MCF 10A (cell line): ENCODE measurements at places on chromosomes 3 and 15. TPM values are rescaled to one million over a fixed set of nuclear protein-coding genes. Genes with fewer than 3 reads are reported as not detected.
A peak's percentile ranks its signal among the peaks of the same experiment; 100 is the strongest.

EEF1AKMT4 gene
- 4.9 and 10.1 TPM in 2 replicates for total RNA-seq

CCNDBP1 gene
- 45.5 and 50.4 TPM in 2 replicates for total RNA-seq

- DNase-seq = no peak
Measured at GRCh38 chr3:146502887-146503460, 33.6 kb upstream of the PLSCR2 start.

DNA sequence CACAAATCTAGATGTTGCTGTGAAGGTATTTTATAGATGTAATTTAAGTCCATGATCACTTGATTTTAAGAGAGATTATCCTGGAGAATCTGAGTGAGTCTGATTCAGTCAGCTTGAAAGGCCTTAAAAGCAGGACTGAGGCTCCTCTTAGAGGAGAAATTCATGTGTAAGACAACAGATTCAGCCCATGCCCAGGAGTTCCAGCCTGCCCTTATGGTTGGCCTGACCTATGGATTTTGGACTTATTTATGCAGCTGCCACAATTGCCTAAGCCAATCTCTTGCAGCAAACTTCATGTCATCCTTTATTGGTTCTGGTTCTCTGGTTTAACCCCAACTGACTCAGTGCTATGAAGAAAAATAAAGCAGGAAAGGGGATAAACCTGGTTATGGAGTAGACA lies 296.5 kb upstream of the RASGRP1 start:
- no peak for DNase-seq

DNA sequence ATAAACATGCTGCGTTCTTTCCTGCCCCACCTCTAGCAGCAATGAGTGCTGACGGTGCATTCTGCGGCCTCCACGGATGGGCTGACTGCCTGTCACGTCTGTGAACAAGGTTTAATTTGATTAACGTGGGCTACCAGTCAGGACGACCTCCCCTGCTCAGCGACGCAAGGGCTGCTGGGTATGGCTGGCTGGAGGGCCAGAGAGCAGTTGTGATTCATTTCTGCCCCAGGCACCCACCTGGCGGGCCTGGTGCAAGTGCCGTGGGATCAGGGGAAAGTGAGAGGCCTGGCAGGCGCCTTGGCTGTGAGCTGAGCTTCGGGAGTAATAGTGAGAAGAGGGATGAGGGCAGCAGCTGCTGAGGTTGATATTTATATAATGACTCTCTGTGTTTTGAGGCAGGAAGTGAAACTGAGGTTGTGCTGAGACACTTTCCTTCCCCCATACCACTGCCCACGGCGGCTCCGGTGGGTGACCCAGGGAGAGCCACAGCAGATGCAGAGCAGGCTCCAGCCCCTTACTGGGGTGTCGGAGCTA lies 190.4 kb upstream of the BCL6 start:
- DNase-seq = no peak

AVEN gene
- 42.4 and 43.5 TPM in 2 replicates for total RNA-seq

DNA sequence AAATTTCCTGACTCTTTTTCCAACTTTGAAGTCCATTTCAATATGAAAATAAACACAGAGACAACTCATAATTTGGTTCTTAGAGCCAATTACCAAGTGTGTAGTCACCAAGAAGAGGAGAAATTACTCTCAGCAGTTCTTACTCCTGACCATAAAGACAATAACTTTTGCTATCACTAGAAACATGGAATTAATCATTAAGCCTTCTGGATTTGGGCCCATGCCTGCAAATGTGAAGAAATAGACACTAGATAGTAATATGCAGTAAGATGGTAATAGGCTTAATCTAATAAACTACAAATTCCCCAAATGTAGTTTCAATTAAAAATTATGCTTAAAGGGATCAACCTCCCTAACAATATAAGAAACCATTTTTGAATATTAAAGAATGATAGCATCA lies 185.1 kb upstream of the AGTR1 start:
- no peak for DNase-seq

POPDC2 gene
- total RNA-seq = 0.91 and 0.93 TPM in 2 replicates

DNA sequence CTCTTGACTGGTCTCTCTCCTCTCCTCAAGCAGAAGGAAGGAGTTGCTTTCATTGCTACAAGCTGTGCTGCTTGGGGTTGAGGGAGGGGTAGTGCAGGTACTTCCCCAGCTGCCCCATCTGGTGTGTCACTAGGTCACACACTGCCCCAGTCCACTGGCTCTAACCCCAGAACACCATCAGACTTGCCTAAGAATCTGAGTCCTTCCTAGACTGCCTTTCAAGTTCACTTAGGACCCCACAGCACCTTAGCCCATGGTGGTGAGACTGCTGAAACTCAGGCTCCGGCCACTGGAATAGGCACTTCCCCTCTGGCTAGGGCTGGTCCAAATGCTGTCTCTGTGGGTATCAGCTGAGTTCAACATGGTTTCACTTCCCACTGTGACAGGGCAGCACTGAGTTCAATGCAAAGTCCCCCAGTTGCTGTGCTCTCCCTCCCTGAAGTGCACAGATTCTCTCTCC lies 279.7 kb upstream of the GOLGA6L4 start:
- DNase-seq = no peak

DNA sequence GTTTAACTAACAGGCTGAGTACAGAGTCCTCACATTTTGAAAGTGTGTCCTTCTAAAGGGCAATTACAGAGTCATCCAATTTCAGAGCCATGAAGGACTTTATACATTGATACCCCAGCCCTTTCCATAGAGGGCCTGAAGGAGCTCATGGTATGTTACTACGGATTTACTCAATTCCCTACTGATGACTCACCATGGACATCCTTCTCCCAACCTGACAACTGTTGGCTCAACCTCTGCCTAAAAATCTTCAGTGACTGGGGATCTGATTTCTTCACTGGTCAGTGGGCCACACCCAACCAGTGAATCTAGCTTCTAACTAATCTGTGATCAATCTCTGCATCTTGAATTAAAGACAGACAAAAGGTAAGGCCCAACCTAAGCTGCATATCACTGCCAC lies 963.4 kb upstream of the CFAP20DC start:
- peak; percentile 60 for DNase-seq

GRCh38 chr3:194312743-194313281 lies 38.3 kb downstream of the CPN2 start:
- DNase-seq = no peak

- DNase-seq = no peak
Measured at GRCh38 chr15:60396560-60396957, 1.2 kb downstream of the ANXA2 start.

GRCh38 chr3:188524052-188524451 lies 370.1 kb downstream of the LPP start:
- no peak for DNase-seq

- DNase-seq = peak; percentile 60
Measured at GRCh38 chr3:30607032-30607833, 832 bp downstream of the TGFBR2 start.

CASR gene
- total RNA-seq = not detected in 2 replicates

LRRC15 gene
- total RNA-seq = not detected in 2 replicates

GRCh38 chr3:14213066-14213774 lies 34.6 kb downstream of the LSM3 start:
- DNase-seq = no peak

- peak; percentile 95 for DNase-seq
Measured at GRCh38 chr3:48402281-48402732, 27.6 kb downstream of the PLXNB1 start.

- no peak for DNase-seq
Measured at GRCh38 chr3:48215019-48215418, 8.3 kb upstream of the CAMP start.

GRCh38 chr15:36831125-36831903 lies 251.9 kb downstream of the CDIN1 start:
- no peak for DNase-seq

DNA sequence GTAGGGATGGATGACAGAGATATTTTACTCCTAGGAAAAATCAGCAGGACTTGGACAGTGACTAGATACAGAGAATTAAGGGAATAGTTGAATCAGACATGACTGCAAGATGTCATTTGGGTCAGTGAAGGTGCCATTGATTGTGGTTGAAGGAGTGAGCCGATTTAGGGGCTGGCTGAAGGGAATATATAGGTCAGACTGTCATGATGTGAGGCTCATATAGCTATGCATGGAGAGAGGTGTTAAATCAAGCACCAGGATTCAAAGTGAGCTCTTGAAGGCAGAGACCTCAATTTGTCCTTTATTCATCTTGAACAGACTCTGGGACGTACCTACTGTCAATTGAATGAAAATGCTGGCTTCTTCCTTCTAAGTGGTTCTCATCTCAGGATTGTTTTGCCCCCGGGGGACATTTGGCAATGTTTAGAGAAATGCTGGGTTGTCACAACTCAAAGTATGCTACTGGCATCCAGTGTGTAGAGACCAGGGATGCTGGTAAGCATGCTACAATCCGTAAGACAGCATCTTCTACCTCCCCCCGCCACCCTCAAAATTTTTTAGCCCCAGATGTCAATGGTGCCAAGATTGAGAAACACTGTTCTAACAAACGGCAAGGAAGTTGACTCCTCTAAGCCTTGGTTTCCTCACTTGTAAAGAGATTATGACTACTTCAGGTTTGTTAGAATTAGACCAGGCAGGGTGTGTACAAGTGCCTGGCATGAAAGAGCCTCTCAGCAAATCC lies 7.8 kb downstream of the ATP2C1 start:
- no peak for DNase-seq

DNA sequence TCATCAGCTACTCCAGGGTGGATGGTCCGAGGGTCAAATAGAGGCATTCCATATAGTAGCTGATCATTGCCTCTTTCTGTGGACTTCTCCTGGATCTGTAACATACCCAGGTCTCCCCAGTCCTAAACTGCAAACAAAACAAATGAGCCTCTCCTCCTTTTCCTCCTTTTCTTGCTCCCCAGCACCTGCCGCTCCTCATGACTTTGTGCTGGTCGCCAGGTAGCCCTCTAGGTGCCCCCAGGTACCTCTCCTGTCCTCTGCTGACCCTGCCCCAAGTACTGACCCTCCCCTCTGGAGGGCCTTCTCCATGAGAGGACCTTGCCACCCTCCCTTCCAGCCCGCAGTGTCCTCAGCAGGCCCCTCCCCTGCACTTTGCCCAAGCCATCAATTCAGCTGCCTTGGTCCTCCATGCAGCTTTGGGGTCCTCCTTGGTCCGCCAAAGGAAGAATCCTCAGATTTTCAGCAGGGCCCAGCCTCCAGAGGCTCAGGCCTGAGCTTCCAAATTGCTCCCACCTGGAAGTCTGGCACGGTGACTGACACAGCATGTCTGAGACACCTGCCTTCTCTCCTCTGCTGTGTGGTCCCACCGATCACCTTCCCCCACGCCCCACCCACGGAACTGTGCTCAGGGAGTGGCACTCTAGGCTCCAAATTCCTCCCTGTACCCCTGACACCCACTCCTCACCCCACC lies 111.0 kb downstream of the LRRK1 start:
- no peak for DNase-seq

DNA sequence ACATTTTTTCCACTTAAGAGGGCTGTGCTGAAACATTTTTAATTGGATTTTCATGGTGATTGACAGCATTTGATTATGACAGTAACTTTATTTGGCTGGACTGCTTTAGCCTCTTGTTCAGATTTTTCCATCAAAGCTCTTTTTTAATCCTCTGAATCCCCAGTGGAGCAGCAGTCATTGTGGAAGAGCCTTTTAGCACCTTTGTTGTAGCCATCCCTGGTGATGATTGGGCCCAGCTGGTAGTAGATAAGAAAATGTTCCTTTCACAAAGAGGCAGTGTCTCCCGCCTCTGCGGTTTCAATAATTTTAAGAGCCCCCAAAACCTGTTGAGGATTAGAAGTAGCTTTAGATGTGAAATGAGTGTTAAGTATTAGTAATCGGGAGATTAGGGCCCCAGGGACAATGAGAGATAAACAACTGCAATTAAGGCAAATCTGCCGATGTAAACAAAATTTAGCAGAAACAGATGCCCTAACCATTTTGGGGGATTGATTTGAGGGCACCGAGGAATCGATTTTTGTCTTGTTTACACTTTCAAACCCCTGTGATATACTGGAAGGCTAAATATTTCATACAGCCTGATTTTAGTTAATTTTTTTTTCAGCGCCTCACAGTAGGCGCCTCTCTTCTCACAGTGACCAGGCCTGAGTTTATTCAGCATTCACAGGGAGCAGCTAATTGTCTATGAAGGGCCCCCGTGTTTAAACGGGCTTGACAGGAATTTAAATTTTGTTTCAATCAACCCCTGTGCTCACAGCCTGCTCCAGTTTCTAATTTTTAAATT lies 43.2 kb upstream of the SKOR1 start:
- DNase-seq = no peak

DNA sequence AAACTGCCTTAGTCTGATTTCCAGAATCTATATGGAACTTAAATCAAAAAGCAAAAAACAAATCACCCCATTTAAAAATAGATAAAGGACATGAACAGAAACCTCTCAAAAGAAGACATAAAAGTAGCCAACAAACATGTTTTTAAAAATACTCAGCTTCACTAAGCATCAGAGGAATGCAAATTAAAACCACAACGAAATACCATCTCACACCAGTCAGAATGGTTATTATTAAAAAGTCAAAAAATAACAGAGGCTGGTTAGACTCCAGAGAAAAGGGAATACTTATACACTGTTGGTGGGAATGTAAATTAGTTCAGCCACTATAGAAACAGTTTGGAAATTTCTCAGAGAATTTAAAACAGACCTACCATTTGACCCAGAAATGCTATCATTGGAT lies 367.9 kb downstream of the ZIC4 start:
- no peak for DNase-seq

- no peak for DNase-seq
Measured at GRCh38 chr15:60358935-60359682, 38.7 kb downstream of the ANXA2 start.

FOXL2 gene
- 0.17 and 0.30 TPM in 2 replicates for total RNA-seq

GRCh38 chr3:18738393-18739098 lies 313.4 kb upstream of the SATB1 start:
- no peak for DNase-seq

ZBED2 gene
- 6.5 and 19.0 TPM in 2 replicates for total RNA-seq

SCN5A gene
- not detected in 2 replicates for total RNA-seq

DNA sequence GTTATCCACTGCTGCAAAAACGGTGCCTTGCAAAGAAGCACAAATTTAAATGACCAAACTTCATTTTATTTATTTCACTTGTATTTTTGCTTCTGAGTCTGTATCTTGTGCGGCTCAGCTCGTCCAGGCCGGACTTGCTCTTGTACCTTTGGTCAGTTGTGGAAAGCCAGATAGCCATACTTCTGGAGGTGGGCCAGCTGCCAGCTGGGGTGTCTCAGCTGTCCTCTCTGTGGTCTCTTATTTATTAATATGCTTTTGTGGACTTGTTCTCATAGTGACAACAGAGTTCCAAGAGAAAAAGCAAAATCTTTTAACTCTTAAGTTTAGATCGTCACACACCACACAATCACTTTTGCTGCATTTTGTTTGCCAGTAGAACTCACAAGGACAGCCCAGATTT lies 87.7 kb downstream of the IL1RAP start:
- DNase-seq = no peak

GABRR3 gene
- not detected in 2 replicates for total RNA-seq

DNA sequence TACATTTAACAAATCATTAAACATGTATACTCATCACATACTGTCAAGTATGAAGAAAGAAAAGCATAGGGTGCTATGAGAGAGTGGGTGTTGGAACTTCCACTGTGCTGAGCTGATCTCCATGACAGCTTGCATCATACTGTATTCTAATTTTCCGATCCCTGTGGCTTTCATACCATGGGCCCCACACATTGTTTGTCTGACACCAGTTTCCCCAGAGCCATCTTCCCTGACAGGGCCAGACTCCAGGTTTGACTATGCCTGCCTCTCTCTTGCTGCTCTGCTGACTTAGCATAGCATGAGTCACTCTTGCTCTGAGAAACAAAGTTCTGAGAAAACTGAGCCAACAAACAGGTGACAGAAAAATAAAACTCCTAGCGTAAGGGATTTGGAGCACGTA lies 37.0 kb upstream of the CASR start:
- DNase-seq = no peak

KLHDC8B gene
- total RNA-seq = 1.7 and 2.4 TPM in 2 replicates
